ENCODE measurements at places on chromosomes 4 and X. TPM values are rescaled to one million over a fixed set of nuclear protein-coding genes. Genes with fewer than 3 reads are reported as not detected.

Gene TEX13B
- not detected for total RNA-seq

DNA sequence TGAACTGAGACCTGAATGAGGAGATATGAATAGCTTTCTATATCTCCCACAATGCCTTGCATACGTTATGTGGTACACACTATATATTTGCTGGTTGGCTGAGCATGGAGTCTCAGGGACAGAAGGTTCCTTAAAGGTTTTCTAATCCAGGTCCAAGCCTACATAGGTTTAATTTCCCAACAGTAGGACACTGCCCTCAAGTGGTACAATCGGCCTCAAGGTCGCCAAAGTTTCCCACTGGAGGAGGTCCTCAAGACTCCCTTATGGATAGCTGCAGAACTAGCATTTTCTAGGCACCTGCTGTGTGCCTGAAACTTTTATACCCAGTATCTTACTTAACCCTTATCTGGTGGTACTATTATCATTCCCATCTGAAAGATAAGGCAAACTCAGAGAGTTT lies 21.0 kb upstream of the EFNB1 start:
- DNase-seq: no peak

- no peak for DNase-seq
These were observed 978.3 kb upstream of the ADGRL3 start for GRCh38 chr4:60221866-60222265.

Gene NAT8L
- total RNA-seq: 0.16 TPM

Gene RHOH
- 1.6 TPM for total RNA-seq

GRCh38 chrX:151516538-151517187 lies 46.8 kb upstream of the PASD1 start:
- no peak for DNase-seq

DNA sequence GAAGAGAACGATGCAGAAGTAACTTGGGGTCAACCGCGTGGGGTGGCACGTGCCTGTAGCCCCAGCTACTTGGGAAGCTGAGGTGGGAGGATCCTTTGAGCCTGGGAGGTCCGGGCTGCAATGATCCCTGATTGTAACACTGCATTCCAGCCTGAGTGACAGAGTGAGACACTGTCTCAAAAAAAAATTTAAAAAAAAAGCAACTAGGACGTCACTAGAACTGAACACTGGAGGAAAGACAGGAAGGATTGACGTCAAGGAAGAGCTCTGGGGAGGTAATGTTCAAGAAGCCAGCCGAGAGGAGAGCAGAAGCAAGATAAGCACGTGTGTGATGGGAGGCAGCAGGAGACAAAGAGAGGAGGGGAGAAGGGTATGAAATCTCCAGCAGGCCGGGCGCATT lies 28.7 kb downstream of the S100G start:
- DNase-seq: no peak

- peak; percentile 66 for DNase-seq
These were observed 51.9 kb downstream of the NAA11 start for GRCh38 chr4:79273915-79274314.

Gene IL13RA2
- total RNA-seq: 3.8 TPM

DNA sequence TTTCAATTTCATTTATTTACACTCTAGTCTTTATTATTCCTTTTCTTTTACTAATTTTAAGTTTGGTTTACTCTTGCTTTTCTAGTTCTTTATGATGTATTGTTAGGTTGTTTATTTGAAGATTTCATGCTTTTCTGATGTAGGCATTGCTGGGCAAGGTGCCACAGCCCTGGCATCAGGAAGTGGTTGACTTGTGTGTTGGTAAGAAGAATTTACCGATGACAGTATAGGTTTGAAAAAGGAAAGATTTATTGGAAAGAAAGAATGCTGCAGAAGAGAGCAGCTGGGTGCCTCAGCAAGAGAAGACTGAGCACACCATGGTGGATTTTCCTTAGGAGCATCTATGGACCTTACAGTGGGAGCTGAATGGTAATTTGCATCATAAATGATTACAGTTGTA lies 153.2 kb downstream of the KLF8 start:
- DNase-seq: no peak

DNA sequence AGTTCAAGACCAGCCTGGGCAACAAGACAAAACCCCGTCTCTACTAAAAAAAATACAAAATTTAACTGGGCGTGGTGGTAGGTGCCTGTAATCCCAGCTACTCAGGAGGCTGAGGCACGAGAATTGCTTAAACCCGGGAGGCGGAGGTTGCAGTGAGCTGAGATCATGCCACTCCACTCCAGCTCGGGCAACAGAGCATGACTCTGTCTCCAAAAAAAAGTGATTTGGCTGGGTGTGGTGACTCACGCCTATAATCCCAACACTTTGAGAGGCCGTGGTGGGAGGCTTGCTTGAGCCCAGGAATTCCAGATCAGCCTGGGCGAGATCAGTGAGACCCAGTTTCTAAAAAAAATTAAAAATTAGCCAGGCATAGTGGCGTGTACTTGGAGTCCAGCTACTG lies 4.1 kb downstream of the OPHN1 start:
- no peak for DNase-seq

GRCh38 chr4:169080981-169081380 lies 70.9 kb upstream of the CBR4 start:
- no peak for DNase-seq

Gene PUDP
- total RNA-seq: 11.6 TPM

Gene DCHS2
- 14.0 TPM for total RNA-seq

Measured in urinary bladder (tissue), 4 donors.